ENCODE measurements at places on chromosomes 3 and 15.

GRCh38 chr3:123620343-123620742 is 35.5 kb upstream of the HACD2 start:
- no peak for DNase-seq

- DNase-seq, result no peak
Observed at GRCh38 chr3:183564046-183564445, 8.5 kb upstream of the KLHL6 start.

- no peak for DNase-seq
Observed at GRCh38 chr3:5330152-5330810, 142.8 kb downstream of the EDEM1 start.

DNA sequence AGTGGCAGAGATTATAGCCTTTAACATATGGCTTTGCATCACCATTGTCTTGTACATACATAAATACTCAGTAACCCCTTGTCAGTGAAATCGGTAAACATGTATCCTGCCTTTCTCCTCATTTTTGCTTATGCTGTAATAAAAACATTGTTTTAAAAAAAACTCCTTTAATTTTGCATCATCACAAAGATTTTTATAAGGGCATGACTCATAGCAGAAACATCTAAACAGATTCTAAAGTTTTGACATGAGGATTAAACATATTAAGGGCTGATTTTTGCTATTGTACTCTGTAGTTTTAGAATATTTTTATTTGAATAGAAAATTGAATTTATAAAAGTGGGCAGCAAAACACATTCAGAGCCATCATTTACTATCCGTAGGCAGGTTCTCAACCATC is 275.9 kb downstream of the ZIC4 start:
- no peak for DNase-seq

GRCh38 chr3:197883541-197883940 is 66.4 kb upstream of the RPL35A start:
- DNase-seq, result no peak

DNA sequence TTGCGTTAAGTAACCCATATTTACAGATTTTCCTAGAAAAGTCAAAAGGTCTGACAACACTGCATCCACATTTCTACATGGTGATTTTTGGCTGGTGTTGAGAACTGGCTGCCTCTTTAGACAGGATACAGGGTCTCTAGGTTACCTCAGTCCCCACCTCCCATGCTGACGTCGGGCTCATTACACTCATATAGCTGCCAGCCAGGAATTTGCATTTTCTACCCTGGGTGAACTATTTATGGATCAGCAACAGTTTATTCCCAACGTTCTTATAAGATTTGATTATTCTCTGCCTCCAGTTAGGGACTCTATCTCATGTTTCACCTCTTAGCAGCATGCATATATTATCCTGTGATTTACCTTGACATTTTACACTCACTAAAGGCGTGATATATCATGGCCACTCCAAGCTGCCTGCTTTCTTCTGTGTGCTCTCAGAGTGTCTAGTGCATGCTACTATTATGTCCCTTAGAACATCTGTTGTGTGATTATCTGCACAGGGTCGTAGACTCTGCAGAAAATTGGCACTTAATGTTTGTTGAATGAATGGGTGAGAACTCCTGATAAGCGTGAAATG is 49.0 kb downstream of the CLDN11 start:
- DNase-seq, result no peak

DNA sequence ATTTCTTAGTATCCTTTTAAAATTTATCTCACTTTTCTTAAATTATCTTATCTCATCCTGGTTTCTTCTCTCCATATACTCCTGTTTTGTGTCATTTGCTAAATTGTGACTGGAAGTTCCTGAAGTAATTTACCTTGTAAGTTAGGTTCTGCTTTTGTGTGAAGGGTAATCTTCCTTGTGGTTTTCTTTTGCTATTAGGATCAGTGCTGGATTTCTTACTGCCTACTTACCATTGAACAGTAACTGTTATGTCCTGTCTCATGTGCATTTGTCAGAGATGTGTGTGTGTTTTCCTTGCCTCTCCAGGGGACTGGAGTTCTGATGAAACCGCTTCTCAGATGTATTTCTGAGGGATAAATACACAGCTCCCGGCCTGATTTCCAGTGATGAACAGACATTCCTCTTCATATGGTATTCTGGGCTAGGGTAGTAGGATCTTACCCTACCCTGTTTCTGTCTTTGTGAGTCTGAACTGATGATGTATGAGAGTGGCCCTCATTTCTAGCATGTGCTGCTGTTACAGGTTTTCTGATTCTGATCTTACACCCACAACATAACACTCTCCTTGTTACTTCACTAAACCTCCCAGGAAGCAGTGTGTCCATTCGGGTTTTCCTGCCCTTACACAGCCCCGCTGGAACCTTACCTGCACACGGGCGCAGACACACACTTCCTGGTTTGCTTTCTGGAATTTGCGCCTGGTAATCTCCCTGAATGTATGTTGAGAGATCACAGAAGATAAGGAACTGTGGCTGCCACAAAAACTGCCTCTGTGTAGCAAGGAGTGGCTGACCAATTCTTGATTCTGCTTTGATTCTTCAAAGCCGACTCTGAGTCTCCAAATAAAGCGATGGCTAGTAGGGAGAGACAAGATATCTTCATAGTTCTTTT is 14.7 kb downstream of the PAK2 start:
- no peak for DNase-seq

Measured in stimulated activated CD8-positive, alpha-beta memory T cell treated with anti-CD3 and anti-CD28 coated beads, Interleukin-15, amount 100 ng/mL, for 24 hours (primary cell).